ENCODE measurements at places on chromosomes 7 and 10.

- DNase-seq, result no peak
Measured at GRCh38 chr7:69436946-69437345, 161.3 kb upstream of the AUTS2 start.

- DNase-seq, result no peak
Measured at GRCh38 chr7:122200888-122201287, 56.8 kb upstream of the AASS start.

DNA sequence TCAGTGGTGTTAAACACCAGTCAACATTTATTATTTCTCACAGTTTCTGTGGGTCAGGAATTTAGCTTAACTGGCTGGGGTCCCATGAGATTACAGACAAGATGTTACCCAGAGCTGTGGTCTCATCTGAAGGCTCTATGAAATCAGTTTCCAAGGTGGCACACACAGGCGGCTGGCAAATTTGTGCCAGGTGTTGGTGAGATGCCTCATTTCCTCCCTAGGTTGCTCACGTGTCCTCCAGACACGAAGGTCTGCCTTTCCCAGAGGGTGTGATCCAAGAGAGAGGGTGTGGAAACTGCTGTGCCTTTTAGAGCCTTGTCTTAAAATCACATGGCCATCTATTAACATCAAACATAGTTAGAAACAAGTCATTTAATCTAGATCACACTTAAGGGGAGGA, 209.0 kb downstream of the JCAD start:
- no peak for DNase-seq

- DNase-seq, result no peak
Measured at GRCh38 chr7:35241884-35242283, 12.0 kb downstream of the TBX20 start.

- no peak for DNase-seq
Measured at GRCh38 chr7:126529254-126529653, 723.5 kb downstream of the GRM8 start.

DNA sequence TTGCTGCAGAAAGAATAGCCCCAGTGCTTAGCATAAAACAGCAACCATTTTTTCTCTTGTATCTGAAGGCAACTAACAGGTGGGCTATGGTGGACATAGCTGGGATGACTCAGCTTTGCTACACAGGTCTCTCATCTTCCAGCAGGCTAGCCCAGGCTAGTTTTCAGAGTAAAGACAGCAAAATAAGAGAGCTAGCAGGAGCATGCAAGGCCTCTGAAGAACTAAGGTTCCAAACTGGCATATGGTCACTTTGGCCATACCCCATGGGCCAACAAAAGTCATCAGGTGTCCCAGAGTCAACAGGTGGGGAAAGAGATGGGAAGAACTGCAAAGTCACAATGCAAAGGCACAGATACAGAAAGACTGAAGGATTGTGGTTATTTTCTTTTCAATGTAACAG, 571.6 kb upstream of the MGMT start:
- DNase-seq, result no peak

- DNase-seq, result no peak
Measured at GRCh38 chr10:103449208-103450144, 2.7 kb downstream of the CALHM2 start.

DNA sequence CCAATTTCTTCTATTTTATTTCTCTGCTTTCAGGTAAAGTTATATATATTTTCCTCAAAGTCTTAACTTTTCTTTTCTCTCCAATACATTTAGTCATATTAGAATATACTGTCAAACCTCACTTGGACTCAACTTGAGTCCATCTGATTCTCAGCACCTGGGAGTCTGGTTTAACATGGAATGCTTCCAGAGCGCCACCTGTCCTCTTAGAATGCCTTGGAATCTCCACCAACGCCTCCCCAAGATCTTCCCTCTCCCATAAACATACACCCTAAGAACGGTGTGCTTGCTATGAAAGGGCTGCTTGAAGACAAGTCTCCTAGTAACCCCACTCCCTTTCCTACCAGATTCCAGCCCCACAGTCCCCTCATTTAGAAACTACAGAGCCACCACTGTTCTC, 229.1 kb upstream of the MKLN1 start:
- no peak for DNase-seq

- no peak for DNase-seq
Measured at GRCh38 chr10:129704225-129704624, 237.2 kb downstream of the MGMT start.

DNA sequence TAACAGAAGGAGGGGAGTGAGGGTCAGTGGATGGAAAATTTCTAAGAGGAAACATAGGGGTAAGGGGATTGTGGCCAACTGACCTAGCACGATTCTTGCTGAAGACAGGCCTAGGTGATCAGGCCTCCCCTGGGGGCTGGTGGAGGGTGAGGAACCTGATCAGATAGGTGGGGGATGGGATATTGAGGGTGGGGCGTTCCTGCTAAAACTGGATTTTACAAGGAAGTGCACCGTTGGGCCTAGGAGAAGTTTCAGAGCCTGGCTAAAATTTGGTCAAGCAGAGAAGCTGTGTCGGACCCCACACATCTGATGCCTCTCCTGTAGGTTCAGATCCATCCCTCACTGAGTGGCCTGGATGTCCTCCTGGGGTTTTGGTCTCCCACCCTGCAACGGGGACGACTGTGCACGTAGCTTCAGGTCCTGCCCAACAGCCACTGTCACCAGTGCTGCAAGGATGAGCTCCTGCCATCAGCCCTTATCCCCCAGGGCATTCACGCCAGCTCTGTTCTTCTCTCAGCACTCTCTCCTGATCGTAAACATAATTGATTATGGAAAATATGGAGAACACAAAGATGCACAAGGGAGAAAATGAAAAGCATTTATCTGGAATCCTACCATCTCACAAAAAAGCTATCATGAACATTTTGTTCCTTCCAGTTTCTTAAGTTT, 89.9 kb downstream of the ADCY1 start:
- DNase-seq, result no peak

DNA sequence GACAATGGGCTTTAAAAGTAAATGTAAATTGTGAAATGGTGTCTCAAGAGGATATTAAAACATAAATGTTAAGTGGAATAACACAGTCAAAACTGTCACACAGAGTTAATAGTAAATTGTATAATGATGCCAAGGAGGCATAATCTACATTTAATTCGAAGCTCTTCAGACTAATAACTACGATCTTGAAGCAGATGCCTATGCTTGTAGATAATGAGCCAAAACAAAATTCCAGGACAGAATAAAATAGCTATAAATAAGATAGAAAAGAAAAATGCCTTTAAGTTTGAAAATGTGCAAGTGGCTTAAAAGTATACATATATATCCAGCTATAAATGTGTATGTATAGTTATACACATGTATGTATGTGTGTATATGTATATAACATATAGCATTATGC, 17.5 kb downstream of the TWIST1 start:
- no peak for DNase-seq

- peak; percentile 38 for DNase-seq
Measured at GRCh38 chr7:149496642-149497391, 792 bp downstream of the ZNF746 start.

DNA sequence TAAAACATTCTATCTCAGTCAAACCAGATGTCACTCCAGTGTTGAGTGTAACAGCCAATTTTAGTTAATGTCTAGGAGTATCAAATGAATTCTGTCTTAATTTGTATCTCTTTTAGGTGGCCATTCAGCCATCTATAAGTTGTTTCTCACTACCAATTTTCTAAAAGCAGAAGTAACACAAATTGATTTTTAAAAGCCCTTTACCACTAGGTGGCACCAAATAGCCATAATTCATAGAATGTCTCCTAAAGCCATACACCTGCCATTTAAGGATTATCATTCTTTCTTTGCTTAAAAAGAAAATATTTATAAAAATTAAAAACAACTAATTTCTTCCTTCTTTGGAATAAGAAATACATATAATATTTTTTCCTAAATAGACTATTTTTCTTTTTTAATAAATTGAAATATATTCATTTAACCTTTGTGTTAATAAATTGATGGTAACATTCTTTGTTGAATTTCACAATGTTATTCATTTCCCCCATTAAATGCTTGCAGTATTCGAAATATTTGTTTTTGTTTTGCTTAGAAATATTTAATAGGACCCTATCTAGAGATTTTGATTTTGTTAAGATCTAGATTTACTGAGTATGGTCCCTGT, 107.8 kb upstream of the PPP1R3A start:
- peak; percentile 78 for DNase-seq

- no peak for DNase-seq
Measured at GRCh38 chr10:77308084-77308732, 329.4 kb downstream of the KCNMA1 start.

GRCh38 chr10:44874166-44874565, 37.0 kb upstream of the TMEM72 start:
- DNase-seq, result no peak

- peak; percentile 46 for DNase-seq
Measured at GRCh38 chr7:151249034-151249731, 689 bp upstream of the SMARCD3 start.

Data from memory B cell (primary cell).